ENCODE measurements at places on chromosomes 12 and 14.
A peak's percentile ranks its signal among the peaks of the same experiment; 100 is the strongest.

- DNase-seq = no peak
These were observed 77.2 kb downstream of the NKX2-1 start for GRCh38 chr14:36442824-36443241.

- no peak for DNase-seq
These were observed 840 bp downstream of the SIX4 start for GRCh38 chr14:60723116-60723906.

DNA sequence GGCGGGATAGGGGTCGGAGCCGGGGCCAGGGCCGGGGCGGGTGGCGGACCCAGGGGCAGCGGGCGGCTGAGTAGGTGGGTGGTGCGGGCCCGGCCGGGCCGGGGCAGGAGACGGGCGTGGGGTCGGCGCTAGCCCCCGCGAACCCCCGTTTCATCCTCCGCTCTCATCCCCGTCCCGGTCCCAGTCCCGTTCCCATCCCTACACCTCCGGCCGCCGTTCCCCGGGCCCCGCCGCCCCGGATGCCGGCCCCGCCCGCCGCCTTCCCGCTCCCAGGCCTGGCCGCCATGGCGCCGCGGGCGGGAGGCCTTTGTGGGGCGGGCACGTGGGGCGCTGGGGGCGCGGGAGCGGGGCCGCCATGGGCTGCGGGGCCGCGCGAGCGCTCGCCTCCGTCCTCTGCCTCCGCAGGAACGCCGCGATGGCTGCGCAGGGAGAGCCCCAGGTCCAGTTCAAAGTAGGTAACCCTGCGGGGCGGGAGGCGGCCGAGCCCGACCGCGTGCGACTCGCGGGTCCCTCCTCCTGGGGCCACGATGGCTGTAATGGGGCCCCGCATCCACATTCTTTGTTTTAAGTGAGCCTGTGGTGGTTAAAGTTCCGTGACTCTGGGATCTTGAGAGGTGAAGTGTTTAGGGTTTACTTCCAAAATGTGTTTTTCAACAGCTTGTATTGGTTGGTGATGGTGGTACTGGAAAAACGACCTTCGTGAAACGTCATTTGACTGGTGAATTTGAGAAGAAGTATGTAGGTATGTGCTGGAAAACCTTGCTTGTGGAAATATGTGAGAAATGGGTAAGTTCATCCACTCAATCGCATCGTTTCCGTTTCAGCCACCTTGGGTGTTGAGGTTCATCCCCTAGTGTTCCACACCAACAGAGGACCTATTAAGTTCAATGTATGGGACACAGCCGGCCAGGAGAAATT lies 572 bp downstream of the RAN start:
- peak; percentile 28 for DNase-seq

GRCh38 chr14:28676479-28676878 lies 90.1 kb upstream of the FOXG1 start:
- no peak for DNase-seq

DNA sequence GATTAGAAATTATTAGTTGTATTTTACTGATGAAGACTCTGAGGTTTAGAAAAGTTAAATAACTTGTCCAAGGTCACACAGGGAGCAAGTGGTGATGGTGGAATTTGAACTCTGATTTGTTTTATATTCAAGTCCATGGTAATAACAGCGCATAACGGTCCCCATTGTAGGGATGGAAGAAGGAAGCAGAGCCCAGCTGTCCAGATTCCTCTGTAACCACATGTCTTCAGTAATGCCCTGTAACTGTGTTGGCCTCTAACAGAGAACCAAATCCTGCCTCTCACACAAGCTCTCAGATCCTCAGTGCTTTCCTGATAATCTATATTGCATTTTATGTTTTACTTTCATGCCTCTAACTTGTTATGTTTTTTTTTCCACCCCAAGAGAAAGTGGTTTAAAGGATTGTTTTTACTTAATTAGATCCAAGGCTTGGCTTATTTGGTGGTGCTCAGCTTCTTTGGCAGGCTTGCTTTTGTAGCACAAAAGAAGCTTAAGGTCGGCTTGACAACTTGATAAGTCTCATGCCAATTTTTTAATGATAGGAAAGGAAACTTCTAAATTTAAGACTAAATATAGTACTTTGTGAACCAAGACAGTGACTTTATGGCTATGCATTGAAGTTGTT lies 105.1 kb upstream of the SEL1L start:
- no peak for DNase-seq

DNA sequence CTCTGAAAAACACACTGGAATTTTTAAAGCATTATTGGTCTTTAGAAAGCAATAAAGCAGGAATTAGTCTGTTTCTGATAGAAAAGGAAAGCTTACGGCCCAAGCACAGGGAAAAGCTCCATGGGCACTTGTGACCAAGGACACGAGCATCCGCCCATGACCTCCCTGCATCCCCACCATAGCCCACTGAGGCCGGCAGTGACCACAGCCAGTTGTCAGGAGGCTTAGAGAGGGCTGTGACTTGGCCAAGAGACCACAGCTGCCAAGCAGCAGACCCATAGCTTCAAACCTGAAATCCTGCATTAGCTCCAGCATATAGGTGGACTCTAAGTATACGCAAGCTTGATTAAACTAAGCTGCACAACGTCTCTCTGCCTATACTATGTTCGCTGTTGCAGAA lies 8.9 kb downstream of the SETD3 start:
- DNase-seq = no peak

Data from activated CD8-positive, alpha-beta memory T cell treated with anti-CD3 and anti-CD28 coated beads for 1 hour (primary cell).